Panc1 (cell line): ENCODE measurements at places on chromosomes 6 and 20. TPM values are rescaled to one million over a fixed set of nuclear protein-coding genes. Genes with fewer than 3 reads are reported as not detected.
A peak's percentile ranks its signal among the peaks of the same experiment; 100 is the strongest.

POLR3F gene
- 11.1 TPM for total RNA-seq

GDAP1L1 gene
- not detected for total RNA-seq

DNA sequence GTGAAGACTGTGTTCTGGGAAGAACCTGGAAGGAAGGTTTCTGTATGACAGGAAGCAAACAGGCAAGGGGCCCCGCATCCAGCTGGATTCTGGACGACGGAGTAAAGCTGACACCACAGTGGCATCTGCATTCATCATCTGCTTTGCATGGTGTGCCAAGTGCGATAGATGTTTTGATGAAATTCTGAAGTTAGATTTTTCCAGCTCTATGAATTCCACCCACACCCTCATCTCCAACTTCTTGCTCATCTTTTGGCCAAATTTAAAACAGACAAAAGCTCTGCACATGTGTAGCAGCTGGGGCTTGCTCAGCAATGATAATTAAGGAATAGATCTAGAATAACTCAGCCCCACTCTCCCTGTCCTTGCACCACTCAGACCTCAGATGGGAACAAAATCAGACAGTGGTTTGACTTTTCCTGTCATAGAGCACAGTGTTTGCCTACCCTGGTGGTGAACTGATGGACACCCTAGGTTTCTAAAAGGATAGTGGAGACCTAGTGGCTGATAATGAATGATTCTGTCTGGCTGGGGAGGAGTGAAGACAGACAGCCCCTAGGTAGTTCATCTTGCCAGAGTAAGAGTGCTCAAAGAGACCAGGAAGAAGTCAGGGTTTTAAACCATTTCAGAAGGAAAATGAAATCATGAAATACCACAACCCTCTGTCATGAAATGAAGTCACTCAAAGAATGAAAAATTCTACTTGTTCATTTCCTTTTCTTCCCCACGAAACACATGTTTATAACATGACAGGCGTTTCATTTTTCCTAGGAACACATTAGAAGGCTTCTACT, 85.8 kb downstream of the BCAS1 start:
- DNase-seq, result no peak

GRCh38 chr6:760982-761955, 68.3 kb upstream of the EXOC2 start:
- DNase-seq, result no peak

DNA sequence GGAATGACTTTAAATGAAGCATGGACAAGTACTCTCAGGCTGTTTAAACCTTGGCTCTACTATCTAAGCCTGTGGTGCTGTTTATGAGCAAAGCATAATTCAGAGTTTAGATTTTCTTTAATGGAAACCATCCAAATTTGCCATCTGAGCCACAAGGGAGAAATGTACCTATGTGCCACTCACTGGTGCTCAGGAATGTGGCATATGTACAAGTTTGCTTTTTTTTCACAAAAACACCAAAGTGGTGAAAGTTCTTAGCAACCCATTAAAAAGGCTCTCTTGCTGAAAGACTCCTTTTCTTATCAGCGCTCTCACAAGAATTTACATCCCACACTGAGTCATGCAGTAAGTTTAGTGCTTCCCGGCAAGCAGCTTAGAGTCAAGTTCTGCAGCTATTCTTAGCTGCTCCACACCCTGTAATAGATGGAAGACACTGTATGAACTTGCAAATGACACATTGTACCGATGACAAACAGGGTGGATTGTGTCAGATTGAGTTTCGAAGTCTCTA, 57.3 kb upstream of the MLIP start:
- DNase-seq, result peak; percentile 12

- DNase-seq, result no peak
These were observed 160.2 kb upstream of the MARCKS start for GRCh38 chr6:113696960-113697359.

DNA sequence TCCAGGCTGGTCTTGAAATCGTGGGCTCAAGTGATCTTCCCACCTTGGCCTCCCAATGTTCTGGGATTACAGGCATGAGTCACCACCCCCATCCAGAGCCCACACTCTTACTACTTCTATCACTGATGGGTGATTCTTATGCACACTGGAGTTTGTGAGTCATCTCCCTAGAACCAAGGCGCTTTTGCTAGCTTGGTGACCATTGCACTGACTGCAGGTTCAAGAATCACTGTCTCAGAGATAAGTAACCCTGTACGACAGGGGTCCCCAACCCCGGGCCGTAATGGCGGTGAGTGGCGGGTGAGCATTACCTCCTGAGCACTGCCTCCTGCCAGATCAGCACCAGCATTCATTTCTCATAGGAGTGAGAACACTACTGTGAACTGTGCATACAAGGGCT, 118.8 kb downstream of the MAP3K7 start:
- no peak for DNase-seq

DNA sequence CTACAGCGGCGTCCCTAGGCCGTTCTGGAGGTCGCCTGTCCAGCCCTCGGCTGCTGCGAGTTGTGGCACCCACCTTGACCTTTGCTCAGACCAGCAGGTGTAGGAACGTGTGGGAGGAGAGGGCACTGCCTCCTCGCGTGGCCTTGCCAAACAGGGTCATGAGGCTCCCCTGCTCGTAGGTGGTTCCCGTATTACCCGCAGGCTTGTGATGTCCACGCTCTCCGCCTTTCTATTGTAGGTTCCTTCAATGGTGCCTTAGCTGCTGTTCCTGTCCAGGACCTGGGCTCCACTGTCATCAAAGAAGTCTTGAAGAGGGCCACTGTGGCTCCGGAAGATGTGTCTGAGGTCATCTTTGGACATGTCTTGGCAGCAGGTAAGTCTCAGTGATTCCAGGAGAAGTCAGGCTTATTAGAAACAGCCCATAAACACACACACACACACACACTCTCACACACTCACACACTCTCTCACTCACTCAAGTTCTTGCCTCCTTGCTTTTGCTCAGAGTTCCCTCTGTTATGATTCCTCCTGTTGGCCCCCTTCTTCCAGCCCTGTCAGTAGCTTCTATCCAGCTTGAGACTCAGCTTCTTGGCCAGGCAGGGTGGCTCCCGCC, 942 bp downstream of the ACAT2 start:
- no peak for DNase-seq
